ENCODE measurements at places on chromosomes 4 and X.

- H3K4me1 ChIP-seq = no peaks in the 10 kb centered on the region
- H3K4me3 ChIP-seq = no peak overlapping the region
- no peak overlapping the region for H3K27ac ChIP-seq
Observed at GRCh38 chr4:80173841-80174240, 23.5 kb upstream of the PRDM8 start.

DNA sequence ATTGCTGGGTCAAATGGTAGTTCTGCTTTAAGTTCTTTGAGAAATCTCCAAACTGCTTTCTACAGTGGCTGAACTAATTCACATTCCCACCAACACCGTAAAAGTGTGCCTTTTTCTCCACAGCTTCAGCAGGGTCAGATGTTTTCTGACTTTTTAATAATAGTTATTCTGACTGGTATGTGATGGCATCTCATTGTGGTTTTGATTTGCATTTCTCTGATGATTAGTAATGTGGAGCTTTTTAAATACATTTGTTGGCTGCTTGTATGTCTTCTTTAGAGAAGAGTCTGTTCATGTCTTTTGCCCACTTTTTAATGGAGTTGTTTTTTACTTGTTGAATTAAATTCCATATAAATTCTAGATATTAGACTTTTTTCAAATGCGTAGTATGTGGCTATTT lies 257.5 kb upstream of the ANKRD50 start:
- no peak for DNase-seq
- H3K27ac ChIP-seq = no peak overlapping the region
- H3K4me1 ChIP-seq = no peaks in the 10 kb centered on the region
- H3K27me3 ChIP-seq = no peaks in the 10 kb centered on the region

DNA sequence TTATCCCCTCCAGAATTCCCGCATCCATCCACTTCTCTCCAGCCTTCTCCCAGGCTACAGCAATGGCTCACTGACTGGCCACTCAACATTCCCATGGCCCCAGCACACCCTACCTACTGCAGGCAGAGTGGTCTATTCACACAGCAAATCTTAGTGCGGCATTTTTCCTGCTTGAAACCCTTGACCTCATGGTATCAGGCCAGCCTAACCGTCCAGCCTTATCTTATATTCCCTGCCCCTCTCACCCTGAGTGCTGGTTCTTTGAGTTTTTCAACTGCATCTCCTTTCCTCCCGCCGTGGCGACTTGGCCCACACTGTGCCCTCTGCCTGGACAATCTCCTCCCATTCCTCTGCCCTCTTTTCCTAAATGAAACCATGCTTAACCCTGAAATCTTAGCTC lies 10.0 kb upstream of the S100G start:
- H3K4me1 ChIP-seq = no peaks in the 10 kb centered on the region
- peaks cover 5% of the 10 kb centered on the region for H3K36me3 ChIP-seq
- H3K4me3 ChIP-seq = no peak overlapping the region
- H3K27me3 ChIP-seq = no peaks in the 10 kb centered on the region

GRCh38 chr4:72677886-72678285 lies 108.9 kb upstream of the ADAMTS3 start:
- no peak overlapping the region for H3K4me3 ChIP-seq
- H3K4me1 ChIP-seq = no peaks in the 10 kb centered on the region

DNA sequence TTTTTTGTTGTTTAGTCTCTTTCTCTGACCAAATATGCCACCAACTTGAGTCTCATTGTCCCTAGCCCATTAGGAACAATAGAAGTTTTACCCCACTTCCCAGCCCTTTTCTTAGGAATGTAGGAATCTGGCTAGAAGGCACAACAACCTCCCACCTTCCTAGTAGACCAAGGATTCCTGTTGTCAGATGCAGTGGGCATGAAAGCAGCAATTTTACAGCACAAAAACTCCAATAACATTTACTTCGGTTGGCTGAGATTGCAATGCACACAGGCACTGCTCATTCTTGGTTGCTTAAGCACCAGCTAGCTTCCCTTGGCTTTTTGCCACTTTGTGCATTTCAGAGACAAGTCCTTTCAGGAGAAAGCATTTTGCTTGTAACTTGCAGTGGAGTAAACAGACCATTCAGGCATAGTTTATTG lies 312.8 kb downstream of the TENM3 start:
- no peak overlapping the region for H3K27ac ChIP-seq
- no peaks in the 10 kb centered on the region for H3K4me1 ChIP-seq
- H3K4me3 ChIP-seq = no peak overlapping the region
- no peaks in the 10 kb centered on the region for H3K27me3 ChIP-seq
- DNase-seq = no peak
- no peaks in the 10 kb centered on the region for H3K36me3 ChIP-seq

All from gastrocnemius medialis (tissue), 4 donors.